Colonic mucosa (tissue), 4 donors: ENCODE measurements at places on chromosomes 7 and 10.

DNA sequence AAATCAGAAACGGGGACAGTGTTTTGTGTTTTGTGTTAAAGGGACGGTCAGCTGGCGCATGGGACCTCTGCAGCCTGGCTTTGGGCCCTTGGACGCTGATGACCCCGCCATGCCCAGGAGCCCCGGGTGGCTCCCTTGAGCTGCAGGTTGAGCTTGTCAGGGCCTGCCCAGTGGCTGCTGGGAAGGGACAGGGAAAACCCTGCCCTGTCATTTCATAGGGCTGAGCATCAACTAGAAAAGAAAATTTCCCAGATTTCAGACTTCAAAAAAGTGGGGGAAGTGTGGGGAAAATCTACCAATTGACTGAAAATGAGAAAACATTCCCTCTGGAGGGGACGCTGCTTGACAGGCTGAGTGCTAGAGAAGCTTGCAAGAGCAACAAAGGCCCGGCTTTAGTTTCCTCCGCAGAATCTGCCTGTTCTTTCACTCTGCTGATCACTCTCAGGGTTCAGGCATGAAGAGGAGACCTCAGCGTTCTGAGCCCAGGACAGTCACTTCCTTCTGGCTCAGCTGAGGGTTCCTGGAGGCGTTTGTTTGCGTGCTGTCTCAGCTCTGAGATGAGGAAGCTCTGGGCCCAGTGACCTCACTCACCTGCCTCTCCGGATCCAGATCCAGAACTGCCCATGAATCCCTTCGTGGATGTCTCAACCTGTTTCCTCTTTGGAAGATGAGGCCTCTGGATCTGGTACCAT lies 18.6 kb upstream of the DNAJB6 start:
- DNase-seq = no peak

DNA sequence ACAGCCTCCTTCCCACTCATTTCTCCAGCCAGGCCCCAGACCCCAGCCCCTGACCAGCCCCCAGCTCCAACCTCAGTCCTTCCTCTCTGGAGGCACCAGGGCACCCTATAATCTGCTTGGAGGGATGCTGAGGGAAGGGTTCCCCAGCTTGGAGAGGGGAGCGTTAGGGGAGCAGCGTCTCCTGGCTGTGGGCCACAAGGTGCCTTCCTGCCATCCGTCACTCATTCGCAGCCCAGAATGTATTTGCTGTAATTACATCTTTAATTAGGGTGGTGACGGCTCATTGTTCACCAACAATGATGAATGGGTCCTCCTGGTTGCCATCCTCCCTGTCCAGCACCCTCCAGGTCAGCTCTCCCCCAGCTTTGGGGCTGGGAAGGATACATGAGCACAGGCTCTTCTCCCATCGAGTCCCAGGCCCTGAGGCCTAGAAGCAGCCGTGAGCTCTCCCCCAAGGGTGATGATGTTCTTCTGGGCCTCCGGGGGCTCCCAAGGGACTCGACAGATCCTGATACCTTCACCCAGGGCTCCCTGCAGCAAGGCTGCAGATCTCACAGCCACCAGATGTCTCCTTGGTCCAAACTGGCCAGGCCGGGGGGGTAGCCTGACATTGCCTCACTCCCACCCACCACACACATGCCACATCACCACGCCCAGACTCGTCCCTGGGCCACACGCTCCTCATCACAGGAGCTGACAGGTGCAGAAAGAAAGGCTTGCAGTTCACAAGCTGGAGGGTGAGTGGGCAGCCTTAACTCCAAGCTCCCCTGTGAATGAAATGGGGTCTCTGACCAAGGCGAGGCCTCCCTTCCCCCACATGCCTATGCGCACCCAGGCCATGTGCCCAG lies 26.8 kb downstream of the POLL start:
- DNase-seq = no peak

- DNase-seq = peak; percentile 96
Measured at GRCh38 chr7:27130540-27131389, at the start of gene HOXA4. TSS of gene HOXA4 (minus strand) at chr7:27130757. CDS start at chr7:27130733, 24 bp downstream.

DNA sequence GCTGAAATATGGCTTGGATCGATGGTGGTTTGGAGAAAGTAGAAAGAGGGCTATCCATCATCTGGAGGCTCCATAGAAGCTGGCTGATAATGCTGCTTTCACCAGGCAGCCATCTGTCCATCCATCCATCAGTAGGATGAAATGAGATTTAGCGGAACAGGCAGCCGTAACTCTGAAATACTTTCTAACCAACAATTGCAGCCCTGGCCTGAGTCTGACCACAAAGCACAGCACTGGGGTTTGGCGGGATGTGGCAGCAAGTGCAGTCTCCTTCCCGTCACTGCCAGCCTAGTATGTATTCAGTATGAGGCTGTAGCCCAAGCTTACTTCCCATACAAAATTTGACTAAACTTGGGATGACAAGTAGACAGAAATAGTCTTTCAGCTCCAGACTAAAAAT lies 38.0 kb downstream of the R3HCC1L start:
- no peak for DNase-seq

DNA sequence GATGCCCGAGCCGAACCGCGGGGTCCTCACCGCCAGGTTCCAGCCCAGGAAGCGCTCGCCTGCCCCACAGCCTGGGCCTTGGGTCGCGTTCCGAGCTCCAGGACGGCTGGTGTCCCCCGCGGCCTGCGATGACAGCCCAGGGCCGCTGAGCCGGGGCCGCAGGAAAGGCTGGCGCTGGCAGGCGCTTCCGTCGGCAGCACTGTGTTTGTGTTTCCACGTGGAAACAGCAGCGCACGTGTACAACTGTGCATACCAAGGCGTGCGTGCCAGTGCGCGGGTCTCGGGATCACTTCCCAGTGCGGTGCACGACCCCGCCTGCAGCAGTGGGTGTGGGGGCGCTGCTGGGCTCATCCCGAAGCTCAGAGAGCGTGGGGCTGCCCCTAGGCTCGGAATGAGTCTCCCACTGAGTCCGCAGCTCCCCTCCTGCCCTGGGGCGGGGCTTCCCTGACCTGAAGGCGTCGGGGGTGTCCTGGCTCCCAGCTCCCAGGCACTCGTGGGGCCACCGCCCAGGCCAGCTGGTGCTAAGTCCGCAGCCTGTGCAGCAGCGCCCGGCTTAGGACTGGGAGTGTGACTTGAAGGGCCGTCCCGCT lies 17.2 kb downstream of the AP5Z1 start:
- DNase-seq = peak; percentile 31

- no peak for DNase-seq
Measured at GRCh38 chr10:76778914-76779795, 858.5 kb downstream of the KCNMA1 start.

- DNase-seq = no peak
Measured at GRCh38 chr10:112421731-112422130, 25.0 kb downstream of the ZDHHC6 start.

- DNase-seq = no peak
Measured at GRCh38 chr10:50554995-50555568, 68.7 kb downstream of the SGMS1 start.

- no peak for DNase-seq
Measured at GRCh38 chr10:50512743-50513416, 110.9 kb downstream of the SGMS1 start.

DNA sequence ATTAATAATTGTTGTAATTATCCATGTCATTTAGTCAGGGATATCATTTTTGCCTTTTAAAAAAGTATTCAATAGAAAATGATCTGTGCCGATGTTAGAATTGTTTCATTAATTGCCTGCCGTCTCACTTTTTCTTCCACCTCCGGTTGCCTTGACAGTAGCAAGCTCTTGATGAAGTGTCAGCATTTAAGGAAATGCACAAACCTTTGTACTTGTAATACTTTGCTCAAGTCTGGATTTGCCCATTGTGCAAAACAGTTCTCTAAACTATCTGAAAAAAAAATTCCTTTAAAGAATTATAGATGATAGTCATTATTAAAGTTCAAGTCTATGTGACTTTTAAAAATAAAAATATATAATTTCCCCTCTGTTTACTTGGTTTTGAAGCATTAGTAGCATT lies 619.7 kb downstream of the GATA3 start:
- no peak for DNase-seq

GRCh38 chr7:39480901-39481300 lies 85.3 kb upstream of the YAE1 start:
- no peak for DNase-seq

DNA sequence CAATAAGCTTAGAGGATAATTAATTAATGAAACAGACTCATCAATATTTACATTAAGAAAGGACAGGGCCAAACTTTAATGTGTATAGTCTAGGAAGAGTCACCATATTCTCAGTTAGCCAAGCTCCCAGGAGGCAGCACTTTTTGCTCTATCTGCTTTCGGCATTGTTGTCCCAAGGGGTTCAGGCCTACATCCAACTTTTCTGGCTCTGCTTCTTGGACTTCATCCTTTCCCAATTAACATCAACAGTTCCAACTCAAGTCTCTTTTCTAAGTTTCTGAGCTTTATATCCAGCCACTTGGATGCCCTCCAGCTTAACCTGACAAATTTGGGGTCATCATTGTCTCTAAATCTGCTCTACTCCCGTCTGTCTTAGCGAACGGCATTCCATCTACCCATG lies 42.8 kb downstream of the GLI3 start:
- no peak for DNase-seq
